Endothelial cell (in vitro differentiated cells): ENCODE measurements at places on chromosomes 2 and 18.

GRCh38 chr2:55710025-55710424 lies 16.4 kb upstream of the PNPT1 start:
- DNase-seq = no peak

- DNase-seq = no peak
These were observed 1.0 kb downstream of the NAB1 start for GRCh38 chr2:190649798-190650390.

- DNase-seq = no peak
These were observed 98.2 kb downstream of the KCNF1 start for GRCh38 chr2:11009891-11010290.

DNA sequence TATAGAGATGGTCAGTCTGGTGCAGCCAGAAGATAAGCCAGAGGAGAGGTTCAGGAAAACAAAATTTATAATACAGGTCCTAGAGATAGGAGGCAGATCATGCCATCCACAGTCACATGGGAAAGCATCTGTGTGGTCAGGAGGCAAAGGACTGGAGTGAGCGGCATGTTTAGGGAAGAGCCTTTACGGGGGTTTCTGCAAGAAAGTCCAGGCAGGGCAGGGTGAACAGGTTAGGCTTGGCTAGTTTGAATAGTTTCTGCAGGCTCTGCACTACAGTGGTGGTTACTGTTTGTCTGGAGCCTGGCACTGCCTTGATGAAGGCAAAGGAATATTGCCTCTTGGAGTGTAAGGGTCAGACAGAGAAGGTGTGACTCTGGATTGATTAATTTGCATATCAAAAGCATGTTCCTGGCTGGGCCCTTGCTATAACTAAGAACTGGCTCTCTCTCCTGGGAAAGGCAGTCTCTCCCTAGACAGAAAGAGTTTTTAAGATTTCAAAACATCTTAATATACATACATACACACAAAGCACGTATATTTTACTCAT lies 1034.7 kb upstream of the CHAC2 start:
- DNase-seq = no peak

GRCh38 chr2:193693758-193694157 lies 1499.0 kb upstream of the TMEFF2 start:
- no peak for DNase-seq

- DNase-seq = no peak
These were observed 13.3 kb downstream of the SERTAD2 start for GRCh38 chr2:64640153-64641044.

DNA sequence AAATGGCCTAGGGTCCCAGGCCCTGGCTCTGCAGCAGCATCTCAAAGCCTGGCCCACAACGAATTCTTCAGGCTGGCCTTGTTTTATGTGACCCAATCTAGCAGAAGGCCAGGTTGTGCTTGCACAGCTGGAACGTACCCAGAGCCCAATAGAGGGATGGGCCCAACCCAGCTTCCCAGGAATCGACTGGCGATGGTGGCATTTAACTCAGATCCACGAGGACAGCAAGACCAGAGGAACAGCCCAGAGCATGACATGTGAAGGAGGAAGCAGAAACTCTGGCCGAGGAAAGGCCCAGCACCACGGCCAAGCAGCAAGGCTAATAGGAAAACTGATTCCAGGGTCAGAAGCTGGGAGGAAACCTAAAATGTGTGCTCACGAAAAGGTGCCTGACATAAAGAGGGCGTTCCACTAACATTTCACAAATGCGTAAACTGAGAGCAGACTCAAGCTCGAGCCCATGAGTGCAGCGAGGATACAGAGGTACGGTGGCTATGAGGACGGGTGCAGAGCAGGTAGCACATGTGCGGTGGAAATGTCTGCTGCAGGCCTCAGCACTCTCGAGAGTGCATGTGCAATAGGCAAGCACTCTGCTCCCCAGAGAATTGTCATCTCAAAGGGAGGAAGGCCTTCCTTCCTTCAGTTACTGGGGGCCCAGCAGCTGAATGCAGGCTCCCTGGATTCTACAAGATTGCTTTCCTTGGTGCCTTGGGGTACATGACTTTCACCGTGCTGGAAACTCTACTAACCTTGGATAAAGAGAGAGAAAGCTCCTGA lies 156.9 kb upstream of the GLI2 start:
- DNase-seq = no peak

DNA sequence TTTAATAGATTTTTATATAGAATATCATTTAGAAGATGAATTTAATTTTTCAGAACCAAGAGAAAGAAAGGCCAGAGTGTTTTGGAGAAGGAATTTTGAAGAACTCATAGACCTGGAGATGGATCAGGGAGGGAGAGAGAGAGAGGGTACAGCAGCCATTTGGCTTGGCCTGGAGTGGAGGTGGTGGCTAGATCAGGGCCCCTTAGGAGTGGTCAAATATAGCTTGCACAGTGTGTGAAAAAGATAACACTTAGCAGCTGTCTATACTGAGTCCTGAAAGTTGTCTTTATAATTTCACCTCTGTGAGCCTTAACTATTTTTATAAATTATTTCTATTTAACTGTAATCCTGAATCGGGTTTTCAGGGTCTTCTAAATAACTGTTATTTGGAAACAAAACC lies 38.8 kb upstream of the ACYP2 start:
- no peak for DNase-seq

- no peak for DNase-seq
These were observed 590.3 kb upstream of the CDH2 start for GRCh38 chr18:28767201-28767600.

- DNase-seq = no peak
These were observed 577.4 kb downstream of the METTL4 start for GRCh38 chr18:1993866-1994265.

DNA sequence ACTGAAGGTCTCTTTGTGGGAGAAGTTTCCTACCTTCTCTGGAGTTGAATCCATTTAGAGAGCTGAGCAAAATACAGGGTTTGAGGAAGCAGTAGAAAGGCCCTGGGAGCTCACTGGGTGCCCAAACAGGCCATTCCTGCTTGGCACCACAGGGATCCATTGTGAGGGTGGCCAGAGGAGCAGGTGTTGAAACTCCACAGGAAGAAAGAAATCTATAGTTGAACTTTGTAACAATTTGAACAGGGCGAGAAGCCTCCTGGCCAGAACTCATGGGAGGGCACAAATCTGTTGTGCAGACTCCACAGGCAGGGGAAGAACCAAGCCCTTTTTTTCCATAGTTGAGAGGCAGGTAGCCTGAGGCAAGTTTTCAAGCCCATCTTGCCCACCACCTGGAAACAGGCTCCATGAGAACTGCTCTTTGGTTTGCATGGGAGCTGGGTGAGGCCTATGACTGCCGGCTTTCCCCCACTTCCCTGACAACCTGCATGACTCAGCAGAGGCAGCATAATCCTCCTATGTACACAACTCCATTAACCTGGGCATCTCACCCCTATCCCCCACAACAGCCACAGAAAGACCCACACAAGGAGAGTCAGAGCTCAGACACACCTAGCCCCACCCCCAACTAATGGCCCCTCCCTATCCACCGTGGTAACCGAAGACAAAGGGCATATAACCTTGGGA lies 1053.0 kb downstream of the TSN start:
- no peak for DNase-seq

DNA sequence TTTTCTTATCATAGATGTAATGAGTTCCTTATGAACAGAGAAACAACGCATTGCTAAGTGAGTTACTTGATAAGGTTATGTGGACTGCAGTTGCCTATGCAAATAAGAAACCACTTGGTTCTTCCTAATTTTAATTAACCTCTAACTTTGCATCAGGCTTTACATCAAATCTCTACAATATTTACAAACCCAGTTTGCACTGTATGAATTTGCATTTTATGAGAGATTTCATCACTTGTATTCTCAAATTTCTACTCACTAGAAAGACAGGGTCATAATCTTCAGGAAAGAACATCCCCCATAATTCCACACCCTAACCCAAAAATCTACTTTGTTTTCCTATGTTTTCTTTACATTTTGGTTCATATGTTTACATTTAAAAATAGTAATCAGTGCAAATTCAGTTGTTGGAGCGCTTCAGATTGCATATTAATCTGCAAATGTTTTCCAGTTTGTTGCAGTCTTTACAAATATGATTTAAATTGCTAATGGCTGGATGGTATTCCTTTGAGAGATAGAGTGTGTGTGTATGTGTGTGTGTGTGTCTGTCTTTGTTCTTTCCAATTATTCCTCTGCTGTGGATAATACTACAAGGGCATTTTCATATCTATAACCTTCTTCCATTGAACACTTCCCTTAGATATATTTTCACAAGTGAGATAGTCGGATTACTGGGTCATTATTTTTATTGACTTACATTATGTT lies 106.1 kb downstream of the COL4A4 start:
- no peak for DNase-seq

GRCh38 chr18:29648891-29649290 lies 1393.7 kb downstream of the DSC3 start:
- no peak for DNase-seq

GRCh38 chr18:78957140-78957539 lies 22.5 kb upstream of the SALL3 start:
- no peak for DNase-seq

DNA sequence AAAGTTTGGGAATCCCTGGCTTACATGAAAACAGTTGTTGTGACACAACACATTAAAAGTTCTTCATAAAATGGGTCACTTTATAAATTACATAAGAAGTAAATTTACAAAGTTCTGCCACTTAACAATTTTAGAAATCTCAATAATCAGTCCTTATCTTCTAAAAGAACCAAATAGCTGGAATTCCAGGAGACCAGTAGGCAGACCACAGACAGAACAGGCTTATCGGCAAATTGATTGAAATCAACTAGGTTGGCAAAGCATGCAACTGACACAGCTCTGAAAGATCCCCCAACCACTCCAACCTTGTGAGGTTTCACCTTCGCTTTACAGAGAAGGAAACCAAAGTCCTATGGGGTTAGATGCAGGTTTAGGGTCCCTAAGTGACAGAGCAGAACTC lies 103.0 kb downstream of the DNER start:
- DNase-seq = no peak

DNA sequence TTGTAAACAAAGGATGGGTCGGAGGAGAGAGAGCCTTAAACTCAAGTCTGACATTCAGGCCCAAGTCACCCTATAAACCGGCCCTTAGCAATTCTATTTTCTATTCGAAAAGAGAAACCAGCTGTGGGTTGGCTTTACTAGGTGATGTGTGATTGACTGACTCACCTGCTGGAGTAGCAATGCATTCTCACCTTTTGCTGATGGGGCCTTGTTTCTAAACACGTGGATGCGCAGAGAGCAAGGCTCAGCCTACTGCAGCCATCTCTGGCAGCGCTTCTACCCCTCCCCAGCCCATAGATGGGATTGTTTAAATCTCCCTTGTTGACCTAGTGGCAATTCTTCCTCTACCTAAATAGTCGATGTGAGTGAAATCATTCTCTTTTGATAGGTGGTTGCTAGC lies 138.5 kb downstream of the MEIS1 start:
- DNase-seq = no peak

GRCh38 chr18:55443776-55444175 lies 144.2 kb downstream of the TCF4 start:
- no peak for DNase-seq

GRCh38 chr18:61931654-61932379 lies 39.0 kb upstream of the RNF152 start:
- no peak for DNase-seq

DNA sequence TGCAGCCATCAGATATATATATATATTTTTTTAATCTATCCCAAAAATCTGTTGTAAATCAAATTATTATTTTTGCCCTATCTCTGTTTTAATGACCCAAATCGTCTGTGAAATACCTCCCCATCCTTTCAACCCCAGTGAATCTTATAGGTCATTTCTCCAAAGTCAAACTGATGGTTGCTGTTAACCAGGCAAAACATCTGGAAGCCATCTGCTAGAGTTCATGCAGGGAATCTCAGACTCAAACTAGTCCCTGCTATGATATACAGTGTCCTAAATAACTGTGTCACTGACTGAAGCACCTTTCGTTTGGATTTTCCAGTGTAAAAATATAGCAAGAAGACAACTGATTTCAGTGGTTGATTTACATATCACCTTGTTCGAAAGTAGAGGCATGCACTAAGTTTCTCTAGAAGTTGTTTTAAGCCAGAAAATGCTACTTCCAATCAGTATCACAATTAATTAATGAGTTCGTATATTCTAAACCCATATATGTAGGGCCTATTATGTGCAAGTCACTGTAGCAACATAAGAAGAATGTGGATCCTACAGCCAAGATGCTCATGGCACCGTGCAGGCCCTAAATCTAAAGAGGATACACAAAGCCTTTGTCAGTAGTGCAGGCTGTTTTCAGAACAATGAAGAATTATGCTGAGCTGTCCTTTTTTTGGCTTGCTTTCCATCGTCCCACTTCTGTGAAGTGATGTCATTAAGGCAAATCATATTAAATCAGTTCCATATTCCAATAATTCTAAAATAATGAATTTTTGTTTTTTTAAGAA lies 566.0 kb downstream of the STK39 start:
- no peak for DNase-seq

DNA sequence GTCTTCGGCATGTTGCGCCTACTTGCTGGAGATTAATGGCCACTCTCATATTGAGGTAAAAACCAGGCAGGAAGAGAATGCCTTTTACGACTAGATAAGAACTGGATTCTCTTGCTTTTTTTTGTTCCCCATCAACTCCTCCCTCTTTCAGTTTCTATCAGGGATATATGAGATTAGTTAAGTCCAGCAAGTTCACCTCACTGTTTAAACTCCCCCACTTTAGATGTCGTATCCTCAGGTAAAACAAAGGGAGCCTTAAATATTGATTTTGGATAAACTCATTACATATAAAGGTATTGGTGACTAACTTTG lies 98.4 kb downstream of the PLEKHM3 start:
- DNase-seq = no peak

GRCh38 chr18:54327818-54328217 lies 29.8 kb downstream of the STARD6 start:
- no peak for DNase-seq

DNA sequence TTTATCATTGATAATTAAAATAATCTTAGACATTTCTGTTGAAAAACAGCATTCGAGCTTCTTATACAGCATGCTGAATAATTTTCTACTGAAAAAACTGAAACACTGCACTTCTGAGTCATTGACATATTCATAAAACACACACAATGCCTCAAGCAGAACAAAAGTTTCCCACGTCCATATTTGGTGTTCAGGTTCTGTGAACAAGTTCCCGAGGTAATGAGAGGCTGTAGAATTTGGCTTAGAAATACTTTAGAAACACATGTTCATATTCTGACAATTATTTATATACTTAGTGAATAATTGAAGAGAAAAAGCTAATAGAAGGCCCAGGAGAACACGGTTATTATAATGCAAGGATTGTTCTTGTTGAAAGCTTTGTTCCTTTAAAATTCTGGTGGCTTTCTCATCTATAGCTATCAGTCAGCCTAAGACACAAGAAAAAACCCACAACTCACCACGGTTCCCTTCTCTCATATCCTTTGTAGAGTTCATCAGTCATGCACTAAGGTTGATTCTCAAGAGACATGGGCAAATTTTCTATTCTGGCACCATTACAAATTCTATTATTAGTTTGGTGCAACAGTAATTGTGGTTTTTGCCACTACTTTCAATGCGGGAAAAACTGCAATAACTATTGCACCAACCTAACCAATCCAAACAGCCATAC lies 194.4 kb downstream of the TMX3 start:
- DNase-seq = no peak
